ENCODE measurements at places on chromosomes 5 and 9.

DNA sequence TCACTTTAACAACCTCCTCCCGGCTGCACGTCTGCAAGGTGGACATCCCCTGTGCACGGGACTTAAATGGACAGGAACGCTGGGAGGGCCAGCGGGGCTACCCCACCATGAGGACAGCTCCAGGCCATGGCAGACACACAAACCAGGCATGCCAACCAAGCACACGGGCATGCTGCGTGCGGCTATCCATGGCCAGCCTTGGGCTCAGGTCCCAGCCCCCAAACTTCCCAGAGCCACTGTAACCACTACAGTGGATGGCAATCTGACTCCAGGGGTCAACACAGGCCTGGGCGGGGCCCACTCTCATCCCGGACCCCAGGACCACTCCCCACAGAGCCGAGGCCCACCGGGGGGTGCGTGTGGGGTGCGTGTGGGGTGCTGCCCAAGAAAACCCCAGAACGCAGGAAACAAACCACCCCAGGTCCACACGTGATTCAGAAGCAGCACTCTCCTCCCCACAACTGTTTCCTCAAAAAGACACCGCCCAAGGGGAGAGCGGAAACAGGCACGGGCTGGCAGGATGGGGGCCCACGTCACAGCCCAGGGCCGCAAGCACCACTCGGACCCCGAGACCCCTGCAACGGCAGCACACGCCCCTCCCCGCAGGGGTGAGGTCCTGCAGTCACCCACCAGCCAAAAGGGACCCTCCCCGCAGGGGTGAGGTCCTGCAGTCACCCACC is 7.4 kb downstream of the SLC12A7 start:
- no peak for DNase-seq

DNA sequence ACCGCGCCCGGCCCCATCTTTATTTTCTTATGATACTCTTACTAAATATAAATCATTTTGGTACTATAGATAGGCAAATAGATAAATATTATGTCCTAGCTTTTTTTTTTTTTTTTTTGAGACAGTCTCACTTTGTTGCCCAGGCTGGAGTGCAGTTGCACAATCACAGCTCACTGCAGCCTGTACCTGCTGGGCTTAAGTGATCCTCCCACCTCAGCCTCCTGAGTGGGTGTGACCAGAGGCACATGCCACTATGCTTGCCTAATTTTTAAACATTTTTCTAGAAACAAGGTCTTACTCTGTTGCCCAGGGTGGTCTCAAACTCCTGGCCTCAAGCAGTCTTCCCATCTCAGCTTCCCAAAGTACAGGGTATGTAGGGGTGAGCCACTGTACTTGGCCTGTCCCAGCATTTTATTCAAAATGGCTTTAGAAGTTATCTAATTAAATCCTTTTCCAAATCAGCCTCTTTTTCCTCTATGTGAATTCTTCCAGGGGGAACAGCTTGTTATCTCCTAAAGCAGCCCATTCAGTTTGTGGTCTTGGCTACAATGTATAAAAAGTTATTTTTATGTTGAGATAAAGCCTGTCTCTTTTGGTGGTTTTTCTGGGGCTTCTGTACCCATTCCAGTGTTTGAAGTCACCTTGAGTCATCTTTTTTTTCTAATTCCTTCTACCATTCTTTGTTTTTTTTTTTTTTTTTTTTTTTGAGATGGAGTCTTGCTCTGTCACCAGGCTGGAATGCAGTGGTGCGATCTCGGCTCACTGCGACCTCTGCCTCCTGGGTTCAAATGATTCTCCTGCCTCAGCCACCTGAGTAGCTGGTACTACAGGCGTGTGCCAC is 12.1 kb downstream of the MELK start:
- no peak for DNase-seq

DNA sequence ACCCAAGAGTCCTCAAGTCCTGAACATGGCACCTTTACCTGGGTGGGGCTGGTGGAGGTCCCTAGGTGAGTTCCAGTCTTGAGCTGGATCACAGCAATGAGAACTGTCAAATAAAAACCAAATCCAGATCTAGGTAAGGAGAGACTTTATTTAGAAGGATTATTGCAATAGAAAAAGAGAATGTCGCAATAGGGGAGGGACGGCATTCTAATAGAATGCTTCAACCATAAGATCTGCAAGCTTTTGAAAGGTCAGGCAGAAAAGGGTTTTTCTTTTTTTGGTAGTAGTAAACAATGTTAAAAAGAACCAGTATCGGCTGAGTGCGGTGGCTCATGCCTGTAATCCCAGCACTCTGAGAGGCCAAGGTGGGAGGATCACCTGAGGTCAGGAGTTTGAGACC is 5.2 kb upstream of the GCNT1 start:
- no peak for DNase-seq

DNA sequence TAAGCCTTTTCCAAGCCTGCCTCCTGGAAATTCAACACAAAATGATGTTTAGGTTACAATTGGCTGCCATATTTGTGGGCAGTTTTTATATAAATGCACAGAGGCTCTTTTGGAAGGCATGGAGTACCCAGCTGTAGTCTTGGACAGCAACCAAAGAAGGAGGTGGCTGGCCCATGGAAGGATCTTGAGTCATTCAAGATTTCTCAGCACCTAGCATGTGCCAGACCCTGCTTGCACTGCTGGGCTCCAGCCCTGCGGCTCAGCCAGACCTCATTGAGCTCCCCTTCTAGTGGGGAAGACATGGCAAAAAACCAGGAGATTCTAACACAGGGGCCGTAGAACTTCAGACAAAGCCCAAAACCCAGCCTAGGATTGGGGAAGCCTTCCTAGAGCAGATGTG is 22.1 kb downstream of the JADE2 start:
- no peak for DNase-seq

DNA sequence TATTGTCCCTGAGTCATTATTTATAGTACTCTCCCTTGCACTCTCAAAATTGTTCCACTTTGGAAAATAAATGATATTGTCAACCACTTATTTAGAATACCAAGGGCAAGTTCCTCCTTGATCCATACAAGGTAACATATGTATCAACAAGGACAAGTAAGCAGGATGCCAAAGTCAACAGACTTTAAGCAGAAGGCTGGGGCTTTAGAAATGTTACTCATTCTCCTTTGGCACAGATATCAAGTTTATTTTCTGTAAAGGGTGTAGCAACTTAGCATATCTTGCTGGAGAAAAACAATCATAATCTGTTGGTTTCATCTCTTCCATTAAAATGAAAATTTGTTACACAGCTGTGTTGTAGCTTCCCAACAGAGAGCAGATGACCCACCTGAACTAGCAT is 248.7 kb upstream of the SLC30A5 start:
- no peak for DNase-seq

GRCh38 chr5:172450861-172451695 is 3.2 kb downstream of the SH3PXD2B start:
- DNase-seq = no peak

Measured in iPS DF 19.7 (cell line).